ENCODE measurements at places on chromosomes 3 and 15.

DNA sequence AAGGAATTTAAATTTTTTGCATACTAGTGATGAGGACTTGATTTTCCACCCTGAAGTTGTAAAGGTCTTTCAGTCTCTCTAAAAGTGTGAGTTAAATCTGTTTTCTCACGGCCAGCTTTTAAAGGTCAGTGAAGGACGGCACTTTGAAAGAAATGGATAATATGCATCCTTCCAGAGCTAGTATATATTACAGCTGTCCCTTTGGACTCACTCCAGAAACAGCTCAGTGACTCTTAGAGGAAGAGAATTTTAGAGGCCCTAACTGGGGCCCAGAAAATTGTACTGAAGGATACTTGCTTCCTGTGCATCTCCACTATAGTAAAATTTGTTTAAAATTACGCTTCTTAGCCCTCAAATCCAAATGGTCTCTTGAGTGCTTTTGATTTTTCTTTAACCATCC, 41.6 kb downstream of the PIK3CA start:
- no peak for DNase-seq

DNA sequence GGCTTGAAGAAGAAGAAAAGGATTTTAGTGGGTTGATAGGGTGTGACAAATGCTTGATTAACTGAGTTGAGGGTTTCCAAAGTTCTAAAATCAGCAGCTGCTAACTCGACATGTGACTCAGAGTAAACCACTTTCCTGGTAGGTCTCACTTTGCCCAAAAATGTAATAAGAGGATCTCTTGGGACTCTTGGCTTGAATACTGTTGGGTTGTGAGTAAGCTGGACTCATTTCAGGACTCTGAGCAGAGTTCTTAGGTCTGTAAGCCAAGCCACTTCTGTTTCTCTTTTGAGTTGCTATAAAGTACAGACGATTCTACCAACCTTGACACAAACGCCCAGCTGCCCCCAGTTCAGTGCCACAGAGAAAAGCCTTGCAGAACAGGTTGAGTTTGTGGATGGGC, 241.1 kb downstream of the ZNF621 start:
- DNase-seq, result no peak

- DNase-seq, result no peak
Observed at GRCh38 chr15:72758182-72758581, 25.4 kb downstream of the ADPGK start.

DNA sequence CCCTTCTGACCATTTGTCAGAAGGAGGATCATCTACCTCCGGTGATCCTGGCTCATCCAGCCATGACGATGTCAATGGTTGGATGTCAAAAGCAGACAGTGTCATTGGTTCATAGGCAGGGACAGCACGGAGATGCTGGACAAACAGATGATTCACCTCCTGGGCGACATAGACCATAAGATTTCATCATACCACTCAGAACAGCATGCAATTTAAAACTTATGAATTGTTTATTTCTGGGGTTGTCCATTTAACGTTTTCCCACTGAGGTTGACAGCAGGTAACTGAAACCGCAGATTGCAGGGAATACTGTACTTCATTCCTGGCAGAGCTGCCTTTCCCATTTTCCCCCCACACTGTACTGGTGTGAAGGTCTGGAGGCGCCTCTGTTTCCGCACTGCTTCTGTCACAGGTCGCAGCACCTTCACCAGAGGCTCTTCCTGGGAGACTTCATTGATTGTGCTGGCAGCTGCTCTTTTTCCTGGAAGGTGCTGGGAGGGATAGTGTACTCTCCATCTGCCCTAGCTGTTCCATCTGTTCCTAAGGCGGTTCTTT, 32.5 kb upstream of the TMOD3 start:
- DNase-seq, result no peak

DNA sequence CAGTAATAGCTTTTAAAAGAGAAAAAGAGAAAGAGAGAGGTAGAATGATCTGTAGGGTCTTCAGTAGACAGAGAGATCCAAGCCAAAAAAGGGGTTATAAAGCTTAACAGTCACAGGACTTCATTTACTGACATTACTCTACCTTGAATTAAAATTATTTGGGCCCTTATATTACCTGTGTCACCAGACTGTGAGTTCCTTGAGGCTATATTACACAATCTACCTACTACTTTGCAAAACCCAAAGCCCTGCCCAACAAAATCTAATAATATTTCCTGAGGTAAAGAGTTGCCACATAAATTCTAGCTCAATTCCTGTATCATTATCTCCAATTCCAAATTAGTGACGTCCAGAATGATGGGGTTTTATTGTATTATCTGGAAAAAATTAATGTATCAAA, 1.9 kb downstream of the UBR1 start:
- no peak for DNase-seq

GRCh38 chr3:191330530-191331048, 263 bp upstream of the UTS2B start:
- DNase-seq, result no peak

- no peak for DNase-seq
Observed at GRCh38 chr15:39979606-39980005, 45.7 kb downstream of the EIF2AK4 start.

DNA sequence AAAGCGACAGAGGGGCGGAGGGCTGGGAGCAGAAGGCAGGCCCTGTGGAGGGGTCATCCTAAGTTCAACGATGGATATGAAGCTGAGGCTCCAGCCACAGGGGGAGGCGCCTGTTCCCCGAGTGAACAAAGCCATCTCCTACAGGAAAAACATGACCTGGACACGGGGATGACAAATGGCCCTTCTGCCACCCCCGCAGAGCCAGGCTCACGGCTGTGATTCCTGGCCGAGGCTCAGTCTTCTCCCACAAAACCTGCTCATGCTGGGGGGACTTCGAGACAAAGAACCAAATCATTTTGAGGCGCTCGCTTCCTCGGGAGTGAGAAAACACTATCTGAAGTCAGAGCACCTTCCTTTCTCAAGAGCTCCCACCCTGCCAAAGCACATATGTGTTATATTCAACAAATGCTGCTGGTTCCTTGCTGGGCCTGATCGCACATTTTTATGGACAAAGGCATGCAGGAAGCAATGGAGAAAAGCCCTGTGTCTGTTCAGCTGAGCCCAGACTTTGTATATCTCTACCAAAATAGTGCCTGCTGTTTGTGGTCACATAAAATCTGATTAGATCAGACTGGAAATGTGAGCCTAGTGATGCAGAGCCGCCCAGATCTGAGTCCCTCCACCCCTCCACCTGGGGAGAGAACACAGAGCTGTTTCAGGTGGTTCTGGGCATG, 5.6 kb downstream of the RBP1 start:
- DNase-seq, result no peak

DNA sequence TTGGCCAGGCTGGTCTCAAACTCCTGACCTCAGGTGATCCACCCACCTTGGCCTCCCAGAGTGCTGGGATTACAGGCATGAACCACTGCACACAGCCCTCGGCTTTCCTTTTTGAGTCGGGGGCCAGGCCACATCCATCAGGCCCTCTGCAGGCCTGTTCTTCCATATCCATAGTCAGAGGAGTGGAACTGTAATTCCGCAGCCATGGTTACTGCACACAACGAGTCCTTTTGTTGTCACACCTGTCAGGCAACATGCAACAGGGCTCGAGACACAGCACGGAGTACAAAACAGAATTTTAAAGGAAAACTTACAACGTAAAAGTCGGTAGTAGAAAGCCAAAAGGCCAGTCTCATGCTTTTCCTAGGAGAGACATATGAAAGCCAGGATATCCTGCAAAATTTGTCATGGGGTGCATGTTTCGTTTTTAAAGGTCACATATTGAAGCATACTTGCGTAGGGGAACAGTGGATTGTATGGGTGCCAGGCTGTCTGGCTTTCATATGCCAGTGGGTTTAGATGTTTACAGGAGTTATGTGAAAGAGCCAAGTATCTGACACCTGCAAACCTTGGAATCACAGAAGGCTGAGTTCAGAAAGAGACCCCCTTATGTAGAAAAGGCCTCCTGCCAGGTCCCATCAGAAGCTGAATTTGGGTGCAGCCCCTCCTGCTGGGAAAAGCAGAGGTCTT, 63.2 kb upstream of the LPP start:
- no peak for DNase-seq

GRCh38 chr3:171809611-171809860, 747 bp downstream of the PLD1 start:
- DNase-seq, result no peak

GRCh38 chr3:134352031-134352671, 22.1 kb downstream of the AMOTL2 start:
- DNase-seq, result no peak

GRCh38 chr3:191353022-191353777, 22.9 kb upstream of the UTS2B start:
- DNase-seq, result no peak

DNA sequence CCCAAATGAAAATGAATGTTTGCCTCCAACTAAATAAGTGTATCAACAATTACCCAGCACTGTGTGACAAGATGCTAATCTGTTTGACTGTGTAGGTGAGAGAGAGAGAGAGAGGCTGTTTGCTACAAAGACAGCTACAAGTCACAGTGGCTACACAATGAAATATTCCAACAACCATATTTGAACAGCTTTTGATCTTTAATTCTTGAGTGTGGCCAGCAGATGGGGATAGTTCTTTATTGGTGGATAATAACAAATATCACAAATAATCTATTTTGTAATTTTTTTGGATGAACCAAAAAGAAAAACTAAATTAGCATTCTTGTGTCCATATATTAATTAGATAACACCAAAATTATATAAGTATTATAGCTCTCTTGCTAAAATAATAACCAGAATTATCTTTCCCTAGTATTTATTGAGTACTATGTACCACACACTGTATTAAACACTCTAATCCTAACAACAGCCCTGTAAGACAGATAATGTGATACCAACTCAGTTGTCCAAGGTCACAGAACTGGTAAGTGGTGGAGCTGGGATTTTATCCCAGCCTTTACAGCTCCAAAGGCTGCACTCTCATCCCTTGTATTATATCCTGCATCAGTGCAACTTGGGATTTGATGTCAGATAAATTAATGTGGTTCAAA, 61.9 kb upstream of the C3orf80 start:
- no peak for DNase-seq

DNA sequence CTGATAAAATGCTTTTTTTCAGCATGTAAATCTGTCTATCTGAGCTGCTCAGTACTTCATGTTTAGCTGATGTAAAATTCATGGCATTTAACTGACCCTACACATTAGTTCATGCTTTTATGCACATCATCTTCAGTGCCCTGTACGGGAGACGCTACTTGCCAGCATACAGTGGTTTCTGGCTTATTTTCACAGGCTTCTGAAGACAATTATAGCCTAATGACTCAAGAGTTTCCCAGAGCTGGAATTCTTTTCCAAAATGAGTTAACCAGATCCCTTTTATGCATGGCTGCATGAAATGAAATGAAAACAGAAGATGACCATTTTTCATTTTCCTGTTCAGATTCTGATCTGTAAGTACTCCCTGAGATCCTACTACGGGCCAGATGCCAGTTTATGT, 1061.5 kb downstream of the ROBO2 start:
- no peak for DNase-seq

DNA sequence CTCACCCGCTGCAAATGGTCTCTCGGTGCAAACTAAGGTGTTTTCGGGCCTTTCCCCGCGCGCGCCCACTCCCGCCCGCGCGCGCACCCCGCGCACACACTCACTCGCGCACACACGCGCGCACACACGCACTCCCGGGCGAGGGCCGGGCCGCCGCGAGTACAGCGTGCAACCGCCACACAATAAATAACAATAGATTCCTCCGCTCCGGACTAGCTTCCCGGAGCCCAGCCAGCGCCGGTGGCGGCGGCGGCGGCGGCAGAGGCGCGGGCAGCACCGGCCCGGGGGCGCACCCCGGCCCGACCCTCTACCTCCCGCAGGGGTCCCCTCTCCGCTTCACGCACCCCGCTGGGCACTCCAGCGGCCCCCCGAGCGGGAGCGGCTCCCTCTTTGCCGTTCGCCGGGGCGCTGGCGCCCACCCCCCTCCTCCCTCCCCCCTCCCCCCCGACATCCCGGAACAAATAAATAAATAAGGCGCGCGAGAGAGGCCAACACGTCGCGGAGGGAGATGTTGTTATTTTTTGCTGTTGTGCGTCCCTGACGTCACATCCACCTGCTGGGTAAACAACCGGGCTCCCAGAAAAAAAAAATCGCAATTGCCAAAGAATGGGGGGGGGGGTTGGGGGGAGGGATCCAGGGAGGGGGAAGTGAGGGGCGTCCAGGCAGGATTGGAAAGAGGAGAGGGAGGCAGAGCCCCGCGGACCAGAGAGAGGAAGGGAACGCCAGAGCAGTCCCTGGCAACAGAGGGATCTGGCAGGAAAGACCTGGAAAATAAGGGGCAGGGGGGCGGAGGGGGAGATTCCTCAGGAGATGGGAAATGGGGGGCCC, at the start of gene FOXP1:
Gene FOXP1 (minus strand): TSS at position 163 of the 828 bp plus-strand sequence. CDS start 385,347 bp downstream, outside the sequence.
- peak; percentile 78 for DNase-seq

- DNase-seq, result no peak
Observed at GRCh38 chr15:62706317-62706716, 336.2 kb upstream of the TPM1 start.

- no peak for DNase-seq
Observed at GRCh38 chr3:182967218-182968204, 12.8 kb downstream of the DCUN1D1 start.

DNA sequence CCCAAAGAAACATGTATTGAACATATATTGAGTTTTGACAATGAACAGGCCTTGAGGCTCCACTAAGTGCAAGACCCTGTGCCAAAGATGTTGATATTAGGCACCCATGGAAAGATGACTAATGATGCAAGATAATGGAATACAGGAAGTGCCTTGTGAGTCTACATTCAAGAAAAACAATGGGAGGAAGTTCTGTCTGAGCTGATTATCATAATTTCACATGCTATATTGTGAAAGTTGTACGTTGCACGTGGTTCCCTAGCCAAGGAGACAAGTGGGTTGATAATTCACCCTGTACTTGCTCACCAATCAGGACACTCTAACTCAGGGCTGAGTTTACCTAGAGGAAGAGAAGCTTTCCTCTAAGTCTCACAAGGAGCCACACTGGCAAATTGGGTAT, 186.9 kb upstream of the STAC start:
- DNase-seq, result no peak

GRCh38 chr15:76061700-76062099, 1.9 kb downstream of the TMEM266 start:
- no peak for DNase-seq

- peak; percentile 21 for DNase-seq
Observed at GRCh38 chr3:51799879-51800749, 21.1 kb upstream of the IQCF6 start.

- DNase-seq, result peak; percentile 18
Observed at GRCh38 chr3:101262393-101263240, 57.8 kb downstream of the IMPG2 start.

- no peak for DNase-seq
Observed at GRCh38 chr15:31016446-31016915, 25.1 kb upstream of the MTMR10 start.
